ENCODE measurements at places on chromosomes 7 and 10.

- no peak for DNase-seq
Observed at GRCh38 chr10:31194986-31195385, 124.0 kb upstream of the ZEB1 start.

DNA sequence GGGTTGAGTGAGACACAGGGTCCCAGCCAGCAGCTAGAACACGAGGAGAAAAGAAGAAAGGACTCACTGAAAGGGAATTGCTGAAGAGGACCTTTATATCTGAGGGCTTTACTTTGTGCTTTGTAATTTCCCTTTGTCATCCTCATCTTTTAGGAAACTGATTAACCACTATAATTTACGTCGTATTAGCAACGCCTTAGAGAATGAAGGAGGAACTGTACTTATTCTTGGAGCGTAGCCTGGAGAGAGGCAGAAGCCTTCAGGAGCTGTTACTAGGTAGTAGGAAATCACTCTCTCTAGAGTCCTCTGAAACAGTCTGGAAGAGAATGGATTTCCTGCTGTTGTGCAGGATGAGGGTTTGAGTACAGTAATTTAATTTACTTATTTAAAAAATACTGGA lies 101.0 kb upstream of the STEAP1B start:
- no peak for DNase-seq

DNA sequence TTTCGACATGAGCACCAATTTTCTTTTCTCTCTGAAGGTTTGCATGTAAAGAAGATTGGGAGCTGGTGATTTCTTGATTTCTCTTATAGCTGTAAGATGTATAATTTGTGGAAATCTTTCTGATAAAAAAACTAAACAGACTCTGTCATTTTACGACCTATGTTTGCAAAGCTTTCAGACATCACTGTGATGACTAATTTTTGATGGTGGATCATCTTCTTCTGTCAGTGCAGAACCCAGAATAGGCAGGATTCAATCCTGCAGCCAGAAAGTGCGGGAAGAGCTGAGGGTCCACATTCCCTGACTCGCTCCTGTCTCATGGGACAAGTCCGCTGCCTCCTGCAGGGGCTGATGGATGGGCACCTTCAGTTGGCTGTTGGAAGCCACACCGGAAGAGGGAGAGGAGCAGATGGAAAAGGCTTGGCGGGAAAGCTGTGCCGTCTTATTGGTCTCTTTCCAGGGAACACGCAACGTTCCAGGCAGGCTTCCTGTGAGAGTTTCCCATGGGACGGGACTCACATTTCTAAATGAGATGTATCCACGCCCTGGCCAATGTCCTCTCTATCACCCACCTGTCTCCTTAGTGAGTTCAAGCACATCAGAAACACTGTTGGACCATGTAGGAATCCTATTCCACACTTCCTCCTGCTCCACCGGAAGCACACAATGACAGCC lies 186.9 kb downstream of the PRPF18 start:
- no peak for DNase-seq

DNA sequence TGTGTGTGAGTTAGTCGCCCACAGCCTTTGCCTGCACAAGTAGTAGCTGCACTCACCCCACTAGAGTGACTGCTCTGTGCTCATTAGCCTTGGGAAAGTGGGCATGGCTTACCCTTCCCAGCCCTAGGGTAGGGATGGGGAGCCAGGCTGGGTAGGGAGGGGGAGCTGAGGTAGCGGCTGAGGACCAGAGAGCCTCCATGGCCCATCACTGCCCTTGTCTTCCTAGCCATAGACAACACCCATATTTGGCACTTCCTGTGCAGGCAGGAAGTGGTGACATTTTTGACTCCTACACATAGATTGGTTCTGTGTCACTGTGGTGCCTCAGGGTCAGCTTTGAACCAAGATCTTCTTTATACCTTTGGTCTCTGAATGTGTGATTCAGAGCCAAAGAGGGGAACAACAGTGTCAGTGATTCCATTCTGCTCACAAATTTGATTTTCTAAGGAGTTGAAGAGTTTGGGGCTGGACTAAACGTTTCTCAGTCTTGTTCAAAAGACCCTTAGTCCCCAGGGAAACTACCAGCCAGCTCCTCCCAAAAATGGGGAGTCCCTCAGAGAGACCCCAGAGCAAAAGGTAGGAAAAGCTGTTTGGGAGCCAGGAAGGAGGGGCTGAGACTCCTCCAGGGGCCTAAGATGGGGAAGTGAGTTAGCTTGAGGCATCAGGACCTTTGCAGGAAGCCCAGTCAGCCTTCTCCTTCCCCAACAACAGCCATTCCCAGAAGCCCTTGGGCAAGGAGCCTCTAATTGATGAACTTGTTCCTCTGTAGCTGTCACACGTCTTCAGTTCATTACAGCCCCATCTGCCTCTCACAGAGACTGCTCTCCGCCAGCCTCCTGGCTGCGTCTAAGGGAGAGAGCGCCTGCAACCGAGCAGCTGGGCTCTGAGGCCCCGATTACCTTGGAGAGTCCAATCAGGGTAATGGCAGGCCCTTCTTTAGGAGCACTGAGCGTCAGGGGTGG lies 135.0 kb downstream of the CDH23 start:
- no peak for DNase-seq

DNA sequence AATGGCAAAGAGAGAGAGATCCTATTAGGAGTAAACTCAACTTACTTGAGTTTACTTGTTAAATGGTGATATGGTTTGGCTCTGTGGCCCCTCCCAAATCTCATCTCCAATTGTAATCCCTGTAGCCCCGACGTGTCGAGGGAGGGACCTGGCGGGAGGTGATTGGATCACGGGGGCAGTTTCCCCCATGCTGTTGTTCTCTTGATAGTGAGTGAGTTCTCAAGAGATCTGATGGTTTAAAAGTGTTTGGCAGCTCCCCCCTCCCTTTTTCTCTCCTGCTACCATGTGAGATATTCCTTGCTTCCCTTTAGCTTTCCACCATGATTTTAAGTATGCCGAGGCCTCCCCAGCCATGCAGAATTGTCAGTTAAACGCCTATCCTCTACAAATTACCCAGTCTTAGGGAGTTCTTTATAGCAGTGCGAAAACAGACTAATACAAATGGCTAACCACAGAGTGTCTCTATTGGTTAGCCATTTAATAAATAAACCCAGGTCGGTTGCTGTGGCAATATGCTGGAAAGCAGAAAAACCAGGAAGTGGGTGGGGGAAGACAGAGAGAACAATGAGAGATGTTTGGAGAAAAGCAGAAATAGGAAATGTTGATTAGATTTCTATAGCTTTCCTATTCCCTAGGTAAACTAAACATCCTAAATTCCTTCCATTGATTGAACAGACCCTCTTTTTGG lies 3.0 kb upstream of the STMP1 start:
- no peak for DNase-seq

DNA sequence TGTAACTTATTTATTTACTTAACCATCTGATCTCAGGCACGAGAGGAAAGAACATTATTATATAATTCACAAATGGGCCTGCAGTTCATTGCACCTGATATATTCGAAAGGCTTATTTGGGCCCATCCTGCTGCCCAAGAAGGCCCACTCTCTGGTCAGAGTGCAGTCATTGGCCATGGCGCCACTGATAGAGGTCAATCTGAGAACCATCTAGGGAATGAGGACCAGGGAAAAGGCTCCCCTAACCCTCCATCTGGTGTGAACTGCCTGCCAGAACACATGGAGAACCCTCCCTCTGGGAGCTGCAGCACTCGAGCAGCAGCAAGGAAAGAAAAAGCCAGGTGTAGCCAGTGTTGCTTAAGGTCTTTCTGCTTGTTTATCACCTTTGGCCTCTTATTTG lies 136.6 kb downstream of the REEP3 start:
- no peak for DNase-seq

DNA sequence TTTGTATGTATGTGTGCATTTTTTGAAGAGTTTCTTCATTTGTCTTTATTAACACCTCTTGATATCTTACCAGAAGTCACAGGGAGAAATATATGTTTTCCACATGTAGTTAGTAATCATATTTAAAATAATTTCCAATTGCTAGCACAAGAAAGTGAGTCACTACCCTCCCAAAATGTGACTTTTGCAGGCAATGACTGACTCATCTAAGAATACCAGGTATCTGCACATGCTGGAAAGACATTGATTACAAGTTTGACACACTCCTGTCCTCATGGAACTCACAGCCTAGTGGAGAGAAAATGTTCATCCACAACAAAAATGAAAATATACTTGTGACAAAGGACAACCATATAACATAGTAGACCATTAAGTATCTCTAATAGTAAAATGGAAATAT lies 82.9 kb downstream of the SEMA3D start:
- no peak for DNase-seq

Data from iPS DF 6.9 (cell line).